ENCODE measurements at places on chromosomes 11 and 22.

DNA sequence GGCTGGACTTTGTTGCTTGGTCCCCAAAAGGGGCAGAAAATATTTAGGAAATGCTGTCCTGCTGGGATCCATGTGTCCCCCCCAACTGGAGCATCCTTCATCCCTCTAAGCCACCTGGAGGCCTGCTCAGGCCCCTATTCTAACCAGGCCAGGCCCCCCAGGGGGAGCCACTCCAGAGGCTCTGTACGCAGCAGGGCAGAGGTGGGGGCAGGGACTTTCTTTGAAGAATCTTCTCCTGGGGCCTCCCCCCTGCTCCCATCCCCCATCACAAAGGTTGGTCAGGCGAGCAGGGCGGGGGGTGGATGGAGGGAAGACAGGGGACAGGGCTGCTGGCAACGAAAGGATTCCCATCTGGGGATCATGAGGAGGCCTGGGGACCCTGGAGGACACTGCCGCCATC is 170.8 kb downstream of the MN1 start:
- DNase-seq, result no peak

DNA sequence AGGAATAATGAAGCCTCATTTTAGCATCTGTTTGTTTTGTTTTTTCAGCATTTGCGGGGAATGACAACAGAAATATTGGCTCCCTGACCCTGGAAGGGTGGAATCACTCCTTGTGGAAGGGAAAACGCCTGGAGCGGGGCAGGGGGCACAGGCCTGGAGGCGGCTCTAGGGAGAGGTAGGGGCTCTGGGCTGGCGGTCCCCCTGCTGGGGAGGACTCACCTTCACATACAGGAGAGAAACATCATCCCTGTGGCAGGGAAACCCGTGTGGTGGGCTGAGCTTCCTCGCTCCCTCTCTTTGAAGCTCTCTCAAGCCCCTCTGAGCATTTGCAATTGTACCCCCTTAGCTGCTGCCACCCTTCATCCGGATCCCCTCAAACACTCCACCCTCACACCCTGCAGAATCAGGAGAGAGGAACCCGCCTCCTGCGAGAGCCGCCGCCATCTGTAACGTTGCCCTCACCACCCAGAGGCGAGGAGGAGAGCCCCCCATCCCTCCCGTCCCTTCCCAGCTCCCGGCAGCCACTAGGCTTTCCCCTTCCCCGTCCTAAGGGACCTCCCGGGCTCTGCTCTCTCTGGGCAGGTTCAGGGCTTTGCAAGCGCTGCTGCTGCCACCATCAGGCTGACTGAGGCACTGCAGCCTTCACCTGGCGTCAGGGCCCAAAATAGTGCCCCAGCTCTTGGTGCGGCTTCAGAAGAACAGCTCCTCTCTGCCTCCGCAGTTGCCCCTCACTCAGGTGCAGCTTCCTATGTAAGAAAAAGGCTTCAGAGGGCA is 10.4 kb downstream of the KIRREL3 start:
- DNase-seq, result no peak

GRCh38 chr11:124627546-124627945 is 4.9 kb downstream of the TBRG1 start:
- no peak for DNase-seq

DNA sequence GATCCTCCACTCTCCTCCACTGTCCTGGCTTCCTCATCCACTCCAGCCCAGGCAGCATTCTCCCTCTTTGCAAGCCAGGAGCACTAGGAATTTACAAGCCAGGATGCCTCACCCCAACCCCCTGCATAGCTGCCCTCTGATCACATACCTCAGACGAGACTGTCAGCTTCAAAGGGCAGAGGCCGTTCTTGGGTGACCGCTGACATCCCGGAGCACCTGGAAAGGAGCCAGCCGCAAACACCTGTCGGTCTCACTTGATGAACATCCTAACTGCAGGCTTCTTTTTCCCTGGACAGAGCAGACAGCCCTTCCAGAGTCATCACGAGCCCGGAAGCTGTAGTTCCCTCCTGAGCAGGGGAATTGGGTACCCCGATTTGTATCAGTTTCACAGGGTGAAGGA is 451.3 kb upstream of the B3GAT1 start:
- no peak for DNase-seq

DNA sequence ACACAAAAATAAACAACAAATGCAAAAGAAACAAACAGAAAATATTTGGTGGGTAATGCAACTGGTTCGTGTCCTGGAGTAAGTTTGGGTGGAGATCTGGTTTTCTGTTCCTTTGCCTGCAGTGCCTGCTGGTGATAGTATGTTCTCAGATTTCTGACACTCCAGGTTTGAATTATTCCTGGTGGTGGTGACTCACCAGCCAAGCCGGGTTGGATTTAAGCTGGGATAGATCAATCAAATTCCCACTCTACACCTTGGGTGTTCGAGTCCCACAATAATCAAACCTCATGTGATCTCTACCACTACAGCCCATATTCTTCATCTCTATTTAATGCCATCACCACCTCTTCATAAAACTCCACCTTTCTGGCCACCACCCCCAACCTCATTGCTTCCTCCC is 421.8 kb downstream of the NTM start:
- no peak for DNase-seq

DNA sequence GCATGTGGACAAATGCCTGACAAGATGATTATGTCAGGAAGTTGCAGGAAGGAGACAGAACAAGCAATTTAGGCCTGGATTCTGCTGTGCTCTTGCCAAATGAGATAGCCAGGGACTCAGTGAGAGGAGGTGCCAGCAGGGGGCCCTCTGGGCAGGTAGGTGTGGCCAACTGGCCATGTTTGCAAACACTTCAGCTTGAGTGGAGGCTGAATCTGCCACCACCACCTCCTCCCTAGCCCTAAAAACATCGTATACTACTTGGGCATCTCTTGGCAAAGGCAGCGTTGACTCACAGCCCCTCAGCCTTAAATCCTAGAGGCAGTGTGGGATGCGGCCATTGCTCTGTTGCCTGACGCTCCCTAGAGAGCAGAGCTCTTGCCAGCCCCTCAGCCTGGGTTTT is 95.1 kb upstream of the PLET1 start:
- DNase-seq, result no peak

DNA sequence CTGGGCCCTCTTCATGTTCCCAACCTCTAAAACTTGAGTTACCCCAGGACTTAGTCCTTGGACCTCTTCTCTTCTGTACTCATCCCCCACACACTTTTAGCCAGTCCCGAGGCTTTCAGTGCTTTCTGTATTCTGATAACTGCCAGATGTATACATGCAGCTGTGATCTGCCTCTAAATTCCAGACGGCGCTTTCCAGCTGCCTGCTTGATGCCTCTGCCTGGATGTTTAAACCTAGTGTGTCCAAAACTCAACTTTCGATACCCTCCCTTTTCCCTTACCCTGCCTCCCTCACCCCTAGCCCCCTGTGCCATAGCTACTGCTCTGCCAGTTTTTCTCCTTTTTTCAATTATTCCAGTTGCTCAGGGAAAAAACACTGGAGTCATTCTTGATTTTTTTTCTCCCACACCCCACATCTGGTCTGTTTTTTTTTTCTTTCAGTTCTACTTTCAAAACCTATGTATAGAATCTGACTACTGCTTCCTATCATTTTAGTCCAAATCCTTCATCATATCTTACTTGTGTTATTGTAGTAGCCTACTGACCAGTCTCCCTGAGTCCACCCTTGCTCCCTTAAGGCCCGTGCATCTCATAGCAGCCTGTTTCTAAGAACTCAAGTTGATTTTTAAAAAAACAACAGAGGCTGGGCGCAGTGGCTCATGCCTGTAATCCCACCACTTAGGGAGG is 32.9 kb upstream of the TECTA start:
- DNase-seq, result no peak

- DNase-seq, result no peak
These were observed 108.3 kb upstream of the KIRREL3 start for GRCh38 chr11:127108838-127109237.

- DNase-seq, result peak; percentile 92
These were observed at the start of gene DHCR7 for GRCh38 chr11:71448257-71449171. Gene DHCR7, minus strand, starts transcription at chr11:71448393. Its CDS starts 3,441 bp downstream, at chr11:71444952.

DNA sequence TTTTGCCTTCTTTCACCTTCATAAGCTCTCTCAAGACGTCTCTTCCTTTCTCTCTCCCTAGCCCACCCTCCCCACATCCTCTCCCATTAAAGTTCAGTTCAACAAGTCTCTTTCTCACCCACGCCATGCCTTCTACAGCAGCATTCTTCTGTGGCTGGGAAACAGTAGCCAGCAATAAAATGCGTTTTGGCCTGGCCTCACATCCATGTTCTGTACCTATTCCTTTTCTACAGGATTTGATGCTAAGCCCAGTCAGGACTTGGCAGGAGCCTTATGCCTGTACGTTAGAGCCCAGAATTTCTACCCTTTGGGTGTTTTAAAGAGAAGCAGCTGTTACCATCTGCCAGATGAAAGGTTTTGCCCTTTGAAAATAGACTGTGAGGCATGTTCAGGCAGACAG is 7.1 kb upstream of the CD44 start:
- DNase-seq, result no peak

DNA sequence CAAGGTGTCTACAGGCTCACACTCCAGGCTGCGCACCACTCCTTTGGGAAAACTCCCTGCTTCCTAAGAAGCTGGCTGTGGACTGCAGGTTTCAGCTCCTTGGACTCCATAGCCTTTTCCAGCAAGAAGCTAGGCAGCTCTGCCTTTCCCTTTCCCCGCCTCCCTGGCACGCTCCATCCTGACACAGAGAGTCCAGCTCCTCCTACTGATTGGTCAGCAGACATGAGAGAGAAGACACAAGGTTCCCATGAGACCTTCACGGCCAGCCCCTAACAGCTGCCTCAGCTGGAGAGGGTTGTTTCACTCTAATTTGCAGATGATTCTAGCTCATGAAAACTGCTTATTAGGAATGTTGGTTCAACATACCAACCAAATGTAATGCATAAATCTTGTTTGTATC is 27.6 kb downstream of the TENM4 start:
- no peak for DNase-seq

All from CD4-positive, alpha-beta T cell treated with Interferon gamma for 1 hour (primary cell).